ENCODE measurements at places on chromosomes 2 and 18. TPM values are rescaled to one million over a fixed set of nuclear protein-coding genes. Genes with fewer than 3 reads are reported as not detected.

The ABCA12 gene
- not detected for total RNA-seq

DNA sequence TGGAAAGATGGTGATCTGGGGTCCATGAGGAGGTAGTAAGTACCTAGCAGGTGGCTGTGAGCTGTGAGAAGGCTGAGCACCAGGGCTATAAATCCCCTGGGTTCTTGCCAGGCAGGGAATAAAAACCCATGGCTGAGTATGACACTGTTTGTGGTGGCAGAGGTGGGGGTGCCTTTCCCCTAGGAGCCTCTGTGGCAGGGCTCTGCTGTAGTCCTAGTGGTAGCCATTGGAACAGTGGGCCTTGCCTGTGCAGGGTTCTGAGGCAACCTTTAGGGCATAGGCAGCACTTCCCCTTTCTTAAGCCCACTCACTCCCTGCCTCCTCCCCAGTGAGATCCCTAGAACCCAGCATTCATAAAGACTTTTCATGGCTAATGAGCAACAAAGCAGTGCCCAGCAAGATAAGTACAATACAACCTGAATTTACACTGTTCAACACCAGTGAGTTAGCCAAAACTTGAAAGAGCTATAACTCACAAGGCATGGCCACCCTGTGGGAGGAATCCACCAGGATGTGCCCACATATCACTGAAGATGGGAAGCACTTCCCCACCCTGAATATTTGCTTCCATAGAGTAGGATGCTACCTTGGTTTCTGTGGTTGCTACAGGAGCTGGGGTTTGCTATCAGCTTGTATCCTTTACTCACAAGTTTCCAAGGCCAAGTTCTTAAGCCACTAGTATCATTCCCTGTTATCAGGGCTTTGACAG is 100.9 kb upstream of the NEUROD1 start:
- DNase-seq = no peak

The DSG2 gene
- total RNA-seq = 45.3 TPM

GRCh38 chr2:98912957-98913915 is 22.8 kb downstream of the CRACDL start:
- no peak for DNase-seq

- DNase-seq = peak; percentile 39
Observed at GRCh38 chr2:27489118-27489497, 435 bp downstream of the IFT172 start.

The GPR45 gene
- not detected for total RNA-seq

The NPHP1 gene
- total RNA-seq = 6.2 TPM

- DNase-seq = no peak
Observed at GRCh38 chr18:79740521-79741361, 57.0 kb upstream of the KCNG2 start.

GRCh38 chr18:715626-716025 is 3.2 kb upstream of the ENOSF1 start:
- peak; percentile 45 for DNase-seq

DNA sequence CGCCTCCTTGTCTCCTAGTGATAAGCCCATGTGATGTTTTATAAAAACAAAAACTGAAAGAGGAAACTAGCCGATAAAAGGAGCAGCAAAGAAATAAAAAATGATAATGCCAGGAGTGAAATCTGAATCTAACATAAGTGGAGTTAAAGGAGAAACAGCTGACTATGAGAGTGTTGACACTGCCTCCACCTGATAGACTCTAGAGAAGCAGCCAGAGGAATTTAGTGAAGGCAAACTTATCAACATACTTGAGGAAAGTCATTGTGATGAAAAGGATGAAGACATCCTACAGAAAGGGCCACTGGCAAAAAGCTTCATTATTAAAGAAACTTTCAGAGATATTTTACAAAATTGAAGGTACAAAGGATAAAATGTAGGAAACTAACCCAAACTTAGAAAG is 1.9 kb downstream of the M1AP start:
- DNase-seq = peak; percentile 27

The CNGA3 gene
- 0.04 TPM for total RNA-seq

GRCh38 chr18:34976123-34976522 is 65.1 kb upstream of the MAPRE2 start:
- DNase-seq = no peak

The KHK gene
- total RNA-seq = 9.0 TPM

DNA sequence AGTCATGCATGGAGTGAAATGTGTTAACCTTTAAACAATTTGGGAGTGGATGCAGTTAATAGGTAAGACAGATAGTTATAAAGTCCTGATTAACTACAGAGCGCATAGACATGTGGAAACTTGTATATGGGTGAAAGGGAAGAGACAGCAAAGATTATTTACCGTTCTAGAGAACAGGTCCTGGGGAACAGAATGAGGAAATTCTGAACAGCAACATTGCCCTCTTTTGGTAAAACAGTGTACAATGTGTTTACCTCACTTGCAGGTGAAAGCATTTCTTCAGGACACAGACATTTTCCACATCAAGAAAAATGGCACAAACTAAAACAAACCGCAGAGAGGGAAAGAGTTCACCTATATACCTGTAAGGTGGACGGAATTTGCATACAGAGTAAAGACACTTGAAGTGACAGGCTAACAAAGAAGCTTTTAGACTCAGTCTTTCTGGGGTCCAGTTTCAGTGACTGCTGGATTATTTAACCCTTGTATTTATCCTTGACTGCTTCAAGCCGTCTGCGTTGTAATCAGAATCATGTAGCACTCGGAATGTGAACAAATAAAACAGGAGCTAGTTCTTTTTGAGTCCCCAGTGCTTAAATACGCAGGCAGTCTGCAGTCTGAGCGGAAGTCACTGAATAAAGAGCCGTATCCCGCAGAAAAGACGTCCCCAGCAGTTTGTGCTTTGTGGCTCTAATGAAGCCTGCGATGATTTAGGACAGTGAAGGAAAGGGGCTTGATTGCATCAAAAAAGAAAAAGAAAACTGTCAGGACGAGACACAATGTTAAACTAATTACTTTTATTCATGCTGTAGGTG is 364.8 kb upstream of the GALNT5 start:
- peak; percentile 70 for DNase-seq

- no peak for DNase-seq
Observed at GRCh38 chr18:3870914-3871313, 420.9 kb downstream of the TGIF1 start.

The LIMS1 gene
- total RNA-seq = 56.8 TPM

The IL1R2 gene
- total RNA-seq = not detected

DNA sequence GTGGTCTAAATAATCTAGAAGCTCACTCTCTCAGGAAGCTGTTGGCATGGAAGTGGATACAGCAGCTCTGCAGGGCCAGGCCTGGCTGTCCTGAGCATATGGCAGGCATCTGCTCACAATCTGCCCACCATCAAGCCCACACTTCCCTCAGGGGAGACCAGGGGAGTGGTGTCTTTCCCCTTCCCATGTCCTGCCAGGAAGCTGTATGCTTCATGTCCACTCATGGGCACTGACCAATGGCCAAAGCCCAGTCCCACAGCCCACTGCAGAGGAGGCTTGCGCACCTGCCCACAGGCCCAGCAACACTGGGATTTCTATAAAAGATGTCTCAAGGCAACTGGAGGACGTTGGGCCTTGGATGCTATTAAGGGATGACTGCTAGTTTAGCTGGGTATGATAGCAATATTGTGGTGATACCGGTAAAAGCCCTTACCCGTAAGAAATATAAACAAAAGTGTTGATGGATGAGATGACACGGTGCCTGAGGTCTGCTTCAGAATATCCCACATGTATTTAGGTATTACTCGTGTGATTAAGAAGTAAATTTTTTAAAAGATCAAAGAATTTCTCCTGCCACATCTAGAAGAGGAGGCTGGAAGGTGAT is 106.7 kb upstream of the CTDP1 start:
- DNase-seq = no peak

DNA sequence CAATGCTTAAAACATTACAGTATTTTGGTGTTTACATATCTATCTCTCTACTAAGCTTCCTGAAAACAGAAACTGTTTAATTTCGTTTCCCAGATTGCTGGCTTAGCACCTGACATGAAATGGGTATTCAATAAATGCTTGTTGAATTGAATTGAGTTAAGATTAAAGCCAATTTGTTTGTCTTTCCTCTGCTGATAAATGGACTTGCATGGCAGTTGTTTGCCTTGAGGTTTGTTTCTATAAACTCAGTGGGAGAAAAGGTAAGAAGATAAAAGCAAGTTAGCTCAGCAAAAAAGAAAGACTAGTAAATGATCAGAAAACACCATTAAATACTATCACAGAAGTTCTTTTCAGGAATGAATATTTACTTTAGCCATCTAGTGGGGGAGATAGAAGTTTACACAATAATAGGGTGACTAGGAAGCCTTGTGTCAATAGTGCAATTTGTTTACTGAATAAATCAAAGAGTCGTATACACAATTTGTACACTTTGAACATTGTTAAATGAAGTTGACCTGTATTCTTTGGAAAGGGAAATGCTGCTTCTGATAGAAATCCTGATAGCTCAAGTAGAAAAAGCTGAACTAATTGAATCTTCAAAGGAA is 754.5 kb upstream of the FAM98A start:
- no peak for DNase-seq

DNA sequence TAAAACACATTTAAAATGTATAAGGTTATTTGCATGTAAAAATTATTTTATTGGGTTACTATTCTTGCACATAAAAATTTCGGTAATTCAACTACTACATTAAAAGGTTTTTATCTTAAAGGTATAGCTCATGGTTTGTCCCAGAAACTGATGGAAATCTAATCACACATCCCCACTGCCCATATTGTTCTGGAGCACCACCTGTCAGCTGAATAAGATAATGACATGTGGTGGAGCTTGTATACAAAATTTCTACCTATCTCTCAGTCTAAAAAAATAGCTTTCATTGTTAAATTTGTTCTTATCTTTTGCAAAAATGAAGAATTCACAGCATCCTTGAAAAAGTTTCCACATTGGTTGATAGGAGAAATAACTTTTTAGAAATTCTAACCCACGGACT is 18.3 kb downstream of the ERBB4 start:
- no peak for DNase-seq

- DNase-seq = no peak
Observed at GRCh38 chr2:180734382-180734781, 246.0 kb upstream of the UBE2E3 start.

The UGT1A6 gene
- not detected for total RNA-seq

The FEV gene
- not detected for total RNA-seq

GRCh38 chr2:31275976-31276375 is 42.0 kb downstream of the EHD3 start:
- DNase-seq = no peak

- peak; percentile 92 for DNase-seq
Observed at GRCh38 chr2:174771631-174772471, 7.6 kb upstream of the CHRNA1 start.

DNA sequence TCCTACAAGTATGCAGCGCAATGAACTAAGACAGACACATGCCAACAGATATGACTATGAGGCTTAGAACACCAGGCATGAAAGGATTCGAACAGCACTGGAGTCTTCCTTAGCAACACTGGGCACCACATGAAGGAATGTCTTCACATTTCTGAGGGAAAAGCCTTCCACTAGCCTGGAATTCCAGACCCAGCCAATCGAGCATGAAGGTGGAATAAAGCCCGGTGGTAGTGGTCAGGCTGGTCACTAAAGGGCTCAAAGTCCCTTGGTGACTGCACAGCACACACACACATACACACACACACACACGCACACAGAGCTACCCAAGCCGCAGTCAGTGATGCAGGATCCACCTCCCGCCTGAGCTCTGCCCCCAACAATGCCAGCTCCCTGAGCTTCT is 19.7 kb upstream of the SFXN5 start:
- DNase-seq = no peak

The ATP6V1B1 gene
- 3.0 TPM for total RNA-seq

- no peak for DNase-seq
Observed at GRCh38 chr2:238965371-238966071, 117.6 kb downstream of the TWIST2 start.

The CCDC74B gene
- total RNA-seq = 17.0 TPM

GRCh38 chr18:37244618-37245017 is 321.0 kb downstream of the CELF4 start:
- DNase-seq = no peak

- DNase-seq = no peak
Observed at GRCh38 chr2:231597014-231597611, 4.4 kb downstream of the TEX44 start.

The ANKRD29 gene
- total RNA-seq = 0.77 TPM

DNA sequence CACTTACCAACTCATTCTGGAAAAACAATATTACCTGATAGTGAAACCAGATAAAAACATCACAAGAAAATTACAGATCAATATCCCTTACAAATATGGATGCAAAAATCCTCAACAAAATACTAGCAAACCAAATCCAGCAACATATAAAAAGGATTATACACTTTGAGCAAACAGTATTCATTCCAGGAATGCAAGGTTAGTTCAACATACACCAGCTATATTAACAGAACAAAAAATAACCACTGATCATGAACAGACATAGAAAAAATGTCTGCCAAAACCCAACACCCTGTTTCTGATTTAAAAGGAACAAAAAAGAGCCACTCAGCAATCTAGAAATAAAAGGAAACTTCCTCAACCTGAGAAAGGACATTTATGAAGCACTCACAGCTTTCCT is 62.1 kb downstream of the TLK1 start:
- DNase-seq = no peak

DNA sequence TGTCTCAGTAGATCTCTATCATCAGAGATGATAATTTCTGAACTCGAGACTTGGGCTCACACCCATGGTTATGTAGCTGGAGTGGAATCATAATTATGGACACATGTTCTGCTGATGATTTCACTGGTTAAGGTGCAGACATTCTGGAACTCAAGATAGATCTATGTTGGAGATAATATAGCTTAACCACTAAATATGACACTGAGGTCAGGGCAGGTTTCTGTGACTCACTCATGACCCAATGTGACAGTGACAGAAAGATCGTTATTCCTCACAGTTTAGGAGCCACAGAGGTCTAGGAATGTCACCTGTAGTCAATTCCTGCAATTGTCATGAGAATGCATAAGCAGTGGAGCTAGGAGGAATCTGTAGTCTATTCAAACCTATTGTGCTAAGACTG is 828.6 kb downstream of the TRIB2 start:
- DNase-seq = no peak

GRCh38 chr2:44836174-44836573 is 105.3 kb upstream of the SIX3 start:
- DNase-seq = no peak

DNA sequence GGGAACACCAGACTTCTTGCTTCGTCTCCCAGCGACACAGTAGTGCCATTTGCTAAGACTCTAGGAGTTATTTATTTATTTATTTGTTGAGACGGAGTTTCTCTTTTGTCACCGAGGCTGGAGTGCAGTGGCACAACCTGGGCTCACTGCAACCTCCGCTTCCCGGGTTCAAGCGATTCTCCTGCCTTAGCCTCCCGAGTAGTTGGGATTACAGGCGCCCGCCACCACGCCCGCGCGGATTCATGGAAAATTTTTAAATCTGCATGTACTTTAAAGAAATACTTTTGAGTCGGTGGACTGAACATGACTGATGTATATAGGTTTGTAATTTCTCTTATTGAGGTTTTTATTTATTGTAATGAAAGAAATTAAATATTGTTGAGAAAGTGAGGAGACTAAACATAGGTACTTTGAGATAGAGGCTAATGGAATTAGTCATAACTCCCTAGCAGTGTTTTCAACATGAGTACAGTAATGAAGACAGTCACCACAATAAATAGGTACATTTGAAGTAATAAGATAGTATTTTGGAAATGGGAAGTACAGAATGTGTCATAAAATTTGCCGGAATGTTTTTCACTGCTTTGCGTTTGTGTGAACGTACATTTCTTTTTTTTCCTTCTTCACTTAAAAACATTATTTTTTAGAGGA is 983 bp downstream of the MTX2 start:
- no peak for DNase-seq

Measured in cardiac muscle cell (in vitro differentiated cells and primary cell).